ENCODE measurements at places on chromosomes 1 and 21.

- DNase-seq, result no peak
Measured at GRCh38 chr1:87052961-87053360, 138.5 kb downstream of the HS2ST1 start.

GRCh38 chr1:169495046-169495775, 9.5 kb upstream of the SLC19A2 start:
- DNase-seq, result no peak

DNA sequence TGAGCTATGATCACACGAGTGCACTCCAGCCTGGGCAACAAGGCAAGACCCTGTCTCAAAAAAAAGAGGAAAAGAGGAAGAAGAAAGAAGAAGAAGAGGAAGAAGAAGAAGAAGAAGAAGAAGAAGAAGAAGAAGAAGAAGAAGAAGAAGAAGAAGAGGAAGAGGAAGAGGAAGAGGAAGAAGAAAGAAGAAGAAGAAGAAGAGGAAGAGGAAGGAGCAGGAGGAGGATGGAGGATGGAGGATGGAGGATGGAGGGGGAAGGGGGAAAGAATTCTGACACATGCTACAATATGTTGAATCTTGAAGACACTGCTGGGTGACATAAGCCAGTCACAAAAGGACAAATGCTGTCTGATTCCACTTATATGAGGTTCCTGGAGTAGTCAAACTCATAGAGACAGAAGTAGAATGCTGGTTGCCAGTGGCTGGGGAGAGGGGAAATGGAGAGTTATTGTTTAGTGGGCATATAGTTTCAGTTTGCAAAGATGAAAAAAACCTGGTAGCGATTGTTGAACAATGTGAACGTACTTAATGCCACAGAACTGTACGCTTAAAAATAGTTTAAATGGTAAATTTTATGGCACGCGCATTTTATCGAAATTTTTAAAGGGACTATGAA, 47.3 kb upstream of the COA6 start:
- no peak for DNase-seq

- DNase-seq, result no peak
Measured at GRCh38 chr21:9837946-9838737, 683.2 kb upstream of the TPTE start.

GRCh38 chr1:214603819-214604252, 841 bp downstream of the CENPF start:
- no peak for DNase-seq

- no peak for DNase-seq
Measured at GRCh38 chr1:115402753-115403184, 64.7 kb upstream of the NGF start.

DNA sequence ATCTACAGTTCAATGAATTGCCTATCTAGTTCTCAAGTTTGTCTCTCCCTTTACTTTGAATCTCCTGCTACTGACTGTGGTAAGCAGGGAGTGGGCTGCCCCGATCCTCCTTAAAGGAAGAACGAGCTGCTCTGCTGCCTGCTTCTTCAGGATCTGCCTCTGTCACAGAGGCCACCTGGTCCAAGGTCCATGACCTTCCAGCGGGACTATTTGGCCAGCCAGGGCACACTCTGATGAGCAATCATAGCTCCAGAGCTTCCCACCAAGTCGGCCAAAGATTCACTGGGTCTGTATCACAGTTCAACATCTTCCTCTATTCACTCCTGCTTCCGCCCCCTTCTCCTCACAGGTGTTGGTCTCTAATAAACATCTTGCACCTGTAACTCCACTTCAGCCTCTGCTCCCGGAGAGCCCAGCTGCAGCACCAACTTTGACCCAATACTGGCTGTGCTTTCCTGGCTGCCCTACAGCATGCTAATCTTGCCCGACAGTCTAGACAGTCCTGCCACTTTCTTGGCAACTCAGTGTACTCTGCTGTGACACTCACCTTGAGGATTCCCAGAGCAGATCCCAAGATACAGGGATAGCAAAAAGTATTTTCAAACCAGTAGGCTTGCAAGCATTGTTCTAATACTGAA, 16.9 kb upstream of the MAP10 start:
- DNase-seq, result no peak

GRCh38 chr21:45959182-45959581, 22.4 kb upstream of the COL6A1 start:
- DNase-seq, result no peak

GRCh38 chr1:198147216-198147615, 9.6 kb upstream of the NEK7 start:
- no peak for DNase-seq

GRCh38 chr1:202217951-202218350, 24.4 kb downstream of the LGR6 start:
- DNase-seq, result no peak

GRCh38 chr1:242455052-242455361, 69.5 kb downstream of the PLD5 start:
- no peak for DNase-seq

GRCh38 chr1:16727190-16728111, 12.9 kb upstream of the RNU1-4 start:
- no peak for DNase-seq

- no peak for DNase-seq
Measured at GRCh38 chr1:100320311-100321099, 31.8 kb upstream of the CDC14A start.

DNA sequence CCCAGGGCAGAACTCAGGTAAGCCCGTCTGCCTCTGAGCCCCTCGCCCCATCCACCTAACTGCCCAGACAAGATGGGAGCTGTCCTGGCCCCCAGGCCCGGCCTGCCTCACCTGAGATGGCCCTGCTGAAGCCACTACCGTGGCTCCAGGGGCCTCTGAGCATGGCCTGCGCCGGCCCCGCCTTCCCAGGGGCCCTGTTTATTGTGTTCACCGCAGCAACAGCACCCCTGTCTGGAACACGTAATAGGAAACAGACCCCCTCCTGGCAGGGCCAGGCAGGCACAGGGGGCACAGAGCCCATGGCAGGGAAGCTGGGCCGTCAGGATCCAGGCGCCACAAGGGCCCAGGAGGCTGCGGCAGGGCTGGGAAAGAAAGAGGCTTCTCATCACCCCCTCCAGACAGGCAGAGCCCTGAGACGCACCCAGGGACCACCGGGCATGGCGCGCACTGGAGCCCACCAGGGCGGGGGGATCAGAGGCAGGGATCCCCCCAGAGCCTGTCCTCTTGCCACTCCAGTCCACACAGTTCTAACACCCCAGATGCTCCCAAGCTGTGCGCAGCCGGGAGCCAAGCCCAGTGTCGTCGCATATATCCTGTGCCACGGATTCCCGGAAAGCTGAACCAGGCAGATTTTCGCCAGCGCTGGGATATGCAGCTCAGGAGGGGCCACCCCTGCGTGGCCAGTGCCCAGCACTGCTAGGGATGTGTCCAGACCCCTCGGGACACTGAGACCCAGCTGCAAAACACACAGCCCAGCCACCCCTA, 62.6 kb downstream of the ARHGEF16 start:
- no peak for DNase-seq

DNA sequence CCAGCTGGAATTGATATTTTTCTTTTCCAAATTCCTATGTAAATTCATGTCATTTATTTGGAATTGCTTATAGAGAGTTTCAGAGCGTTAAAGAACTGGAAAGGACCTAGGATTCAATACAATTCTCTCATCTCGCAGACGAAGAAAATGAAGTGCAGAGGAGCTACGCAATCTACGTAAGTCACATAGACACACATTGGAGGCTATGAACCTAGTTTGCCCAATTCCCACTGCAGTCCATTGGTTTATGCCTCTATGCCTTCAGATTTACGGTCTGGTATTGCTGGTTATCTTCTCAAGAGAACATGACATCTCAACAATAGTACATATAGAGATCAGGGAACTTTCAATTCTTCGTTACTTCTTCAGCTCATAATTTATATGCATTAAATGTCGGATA, 971 bp upstream of the RNF2 start:
- no peak for DNase-seq

DNA sequence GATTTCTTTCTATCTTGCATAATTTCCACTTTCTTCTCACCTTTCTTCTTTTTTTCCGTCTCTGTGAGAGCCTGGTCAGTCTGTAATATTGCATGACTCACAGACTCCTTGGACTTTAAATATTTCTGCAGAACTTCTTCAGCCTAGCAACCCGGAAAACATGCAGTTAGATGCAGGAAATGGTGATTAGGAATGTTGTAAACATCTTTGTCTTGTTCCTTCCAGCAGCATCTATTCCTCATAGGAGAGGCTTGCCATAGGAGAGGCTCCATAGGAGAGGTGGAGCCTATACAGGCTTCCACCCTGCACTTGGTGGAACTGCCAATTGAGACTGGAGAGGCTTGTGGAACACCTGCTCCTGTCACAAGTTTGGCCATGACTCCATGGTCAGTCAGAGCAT, 10.0 kb downstream of the GBP5 start:
- no peak for DNase-seq

DNA sequence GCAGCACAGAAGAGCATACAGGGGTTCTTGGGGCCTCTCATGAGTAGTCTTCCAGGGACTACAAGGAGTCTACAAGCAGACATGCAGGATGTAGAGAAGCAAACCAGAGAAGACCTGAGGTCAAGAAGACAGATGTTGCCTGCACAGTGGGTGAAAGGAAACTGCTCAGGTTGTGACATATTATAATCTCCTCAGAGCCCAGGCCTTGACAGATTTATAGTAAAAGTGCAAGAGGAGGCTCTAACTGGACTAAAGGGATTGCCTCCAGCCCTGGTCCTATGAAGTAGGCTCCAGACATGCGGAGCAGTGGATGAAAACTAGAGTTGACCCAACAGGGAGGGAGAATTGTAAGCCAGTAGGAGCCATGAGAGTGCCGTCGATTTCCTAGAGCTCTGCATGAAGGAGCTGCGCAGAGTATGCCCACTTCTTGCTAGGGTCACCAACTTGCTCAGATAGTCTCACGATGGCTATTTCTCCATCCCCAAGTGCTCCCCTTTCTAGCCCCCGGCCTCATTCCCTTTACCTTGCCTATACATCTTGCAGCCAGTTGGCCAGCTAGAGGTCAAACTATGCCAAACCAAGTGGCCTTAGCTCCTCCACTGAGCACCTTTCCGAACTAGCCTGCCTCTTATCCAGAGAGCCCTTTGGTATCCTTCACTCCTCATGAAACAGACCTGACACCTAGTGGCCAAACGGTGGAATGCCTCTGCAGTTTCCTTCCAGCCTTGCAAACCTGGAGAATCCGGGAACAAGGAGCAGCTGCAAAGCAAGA, 36.2 kb upstream of the IPO9 start:
- DNase-seq, result peak; percentile 9

- no peak for DNase-seq
Measured at GRCh38 chr21:17779496-17779895, 39.7 kb downstream of the C21orf91 start.

- no peak for DNase-seq
Measured at GRCh38 chr1:16010837-16011236, 6.8 kb downstream of the SRARP start.

GRCh38 chr1:193476748-193477147, 290.3 kb upstream of the B3GALT2 start:
- DNase-seq, result no peak

GRCh38 chr21:35933466-35933865, 126.9 kb downstream of the SETD4 start:
- DNase-seq, result no peak

DNA sequence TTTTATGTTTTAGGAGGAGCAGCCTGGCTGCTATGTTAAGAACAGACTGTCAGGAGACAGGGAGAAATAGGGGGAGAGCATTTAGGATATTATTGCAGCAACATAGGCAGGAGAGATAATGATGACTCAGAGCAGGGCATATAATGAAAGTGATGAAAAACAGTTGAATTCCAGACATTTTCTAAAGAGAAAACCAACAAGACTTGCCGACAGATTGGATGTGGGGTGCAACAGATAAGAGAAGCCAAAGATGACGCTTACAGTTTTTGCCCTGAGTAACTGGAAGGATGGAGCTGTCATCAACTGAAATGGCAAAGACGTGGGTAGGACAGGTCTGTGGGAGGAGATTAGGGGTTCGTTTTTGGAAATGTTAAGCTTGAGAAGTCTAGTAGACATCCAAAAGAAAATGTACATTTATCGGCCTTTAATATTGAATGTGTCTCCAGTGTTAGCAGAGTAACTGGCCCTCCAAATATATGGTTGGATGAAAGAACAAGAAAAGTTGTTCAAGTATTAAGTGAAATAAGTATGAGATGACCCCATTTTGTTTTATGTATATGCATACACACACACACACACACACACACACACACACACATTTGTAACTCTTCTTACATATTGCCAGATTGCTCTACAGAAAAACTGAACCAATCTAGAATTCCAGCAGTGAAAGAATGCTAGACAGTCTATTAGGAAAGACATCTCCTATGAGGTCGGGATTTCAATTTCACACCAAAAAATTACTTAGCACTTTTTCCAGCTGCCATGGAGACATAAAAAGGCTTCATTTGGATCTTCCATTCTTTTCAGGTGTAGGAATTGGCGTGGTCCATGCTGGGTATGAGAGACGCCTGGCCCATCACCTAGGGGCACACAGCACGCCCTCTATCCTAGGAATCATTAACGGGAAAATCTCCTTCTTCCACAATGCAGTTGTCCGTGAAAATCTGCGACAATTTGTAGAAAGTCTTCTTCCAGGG, 17.2 kb downstream of the DNAJC16 start:
- DNase-seq, result no peak

DNA sequence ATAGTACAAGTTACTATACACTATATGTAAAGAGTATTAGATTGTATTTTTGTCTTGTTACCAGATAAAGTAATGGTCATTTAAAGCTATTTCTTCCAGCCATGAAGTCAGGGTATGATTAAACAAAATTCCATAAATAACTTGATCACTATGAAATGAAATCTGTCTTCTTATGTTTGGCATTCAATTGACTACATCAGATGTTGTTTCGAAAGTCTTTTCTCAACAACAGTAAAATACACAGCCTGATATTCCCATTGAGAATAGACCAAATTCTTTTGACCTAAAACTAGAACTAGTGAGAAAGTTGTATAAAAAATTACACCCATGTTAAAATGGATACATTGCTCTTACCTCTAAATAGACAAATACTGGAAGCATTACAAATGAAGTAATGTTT, 134.6 kb upstream of the ADAMTS5 start:
- no peak for DNase-seq

- no peak for DNase-seq
Measured at GRCh38 chr1:158654571-158654970, 31.9 kb downstream of the SPTA1 start.

GRCh38 chr1:6034750-6035096, 11.0 kb upstream of the KCNAB2 start:
- DNase-seq, result no peak

DNA sequence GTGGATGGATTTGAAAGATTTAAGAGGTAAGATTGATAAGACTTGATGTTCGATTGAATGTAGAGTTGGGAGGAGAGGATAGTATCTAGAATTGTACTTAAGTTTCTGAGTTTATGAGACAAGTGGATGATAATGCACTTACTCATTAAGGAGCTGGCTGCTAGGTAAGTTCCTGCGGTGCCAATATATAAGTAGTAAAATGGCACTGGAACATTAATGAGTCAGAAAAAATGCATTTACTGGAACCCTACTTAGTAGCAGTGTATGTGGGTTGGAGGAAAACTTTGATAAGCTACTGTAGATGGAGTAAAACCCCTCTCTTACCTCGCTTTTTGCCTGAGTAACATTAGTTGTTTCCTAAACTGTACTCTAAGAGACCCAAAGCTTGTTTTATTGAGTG, 68.2 kb downstream of the ZFYVE9 start:
- DNase-seq, result no peak
